ENCODE measurements at places on chromosomes 2 and 18.

- DNase-seq: no peak
These were observed 1041.0 kb upstream of the NRXN1 start for GRCh38 chr2:52072949-52073348.

DNA sequence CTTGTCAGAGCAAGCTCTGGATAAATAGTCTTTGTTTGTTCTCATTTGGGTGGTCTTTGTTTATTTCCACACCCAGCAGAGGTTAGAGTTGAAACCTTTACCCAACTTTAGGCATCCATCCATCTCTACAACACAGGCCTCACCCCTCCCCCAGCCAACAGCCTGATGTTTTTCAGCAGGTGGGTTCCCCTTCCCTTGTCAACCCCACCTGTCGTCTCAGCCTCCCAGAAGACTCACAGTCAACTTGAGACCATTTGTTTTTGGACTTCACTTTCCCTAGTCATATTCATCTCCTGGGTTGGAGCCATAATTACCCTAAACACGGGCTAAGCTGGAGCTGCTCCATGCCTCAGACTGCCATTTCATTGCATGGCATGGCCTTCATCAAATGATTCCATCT lies 31.7 kb upstream of the IL36G start:
- DNase-seq: no peak

DNA sequence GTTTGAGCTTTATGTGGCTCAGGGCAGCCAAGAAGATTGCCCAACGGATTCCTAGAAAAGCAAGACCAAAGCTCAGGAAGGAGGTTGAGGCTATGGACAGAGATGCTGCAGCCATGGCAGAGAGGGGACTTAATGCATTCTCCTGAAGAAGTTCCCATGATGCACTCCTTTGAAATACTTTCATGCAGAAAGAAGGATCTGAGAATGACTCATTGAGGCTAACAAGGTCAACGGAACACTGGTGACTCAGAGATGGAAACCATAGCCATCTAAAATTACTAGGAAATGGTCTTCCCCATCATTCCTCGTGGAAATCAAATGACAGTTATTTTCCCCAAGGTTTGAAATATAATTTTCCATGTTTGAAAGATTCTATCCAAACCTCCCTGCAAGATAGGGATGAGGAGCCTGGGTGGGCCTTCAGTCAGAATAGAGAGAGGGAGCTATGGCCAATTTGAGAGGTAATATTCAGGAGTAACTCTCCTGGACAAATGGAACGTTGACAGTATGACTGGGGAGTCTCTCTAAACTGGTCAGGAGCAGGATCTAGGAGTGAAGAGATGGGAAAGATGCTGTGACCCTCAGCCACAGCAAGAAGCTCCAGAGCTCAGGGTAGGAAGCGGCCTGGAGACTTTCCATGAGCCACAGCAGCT lies 63.0 kb downstream of the REEP1 start:
- no peak for DNase-seq

DNA sequence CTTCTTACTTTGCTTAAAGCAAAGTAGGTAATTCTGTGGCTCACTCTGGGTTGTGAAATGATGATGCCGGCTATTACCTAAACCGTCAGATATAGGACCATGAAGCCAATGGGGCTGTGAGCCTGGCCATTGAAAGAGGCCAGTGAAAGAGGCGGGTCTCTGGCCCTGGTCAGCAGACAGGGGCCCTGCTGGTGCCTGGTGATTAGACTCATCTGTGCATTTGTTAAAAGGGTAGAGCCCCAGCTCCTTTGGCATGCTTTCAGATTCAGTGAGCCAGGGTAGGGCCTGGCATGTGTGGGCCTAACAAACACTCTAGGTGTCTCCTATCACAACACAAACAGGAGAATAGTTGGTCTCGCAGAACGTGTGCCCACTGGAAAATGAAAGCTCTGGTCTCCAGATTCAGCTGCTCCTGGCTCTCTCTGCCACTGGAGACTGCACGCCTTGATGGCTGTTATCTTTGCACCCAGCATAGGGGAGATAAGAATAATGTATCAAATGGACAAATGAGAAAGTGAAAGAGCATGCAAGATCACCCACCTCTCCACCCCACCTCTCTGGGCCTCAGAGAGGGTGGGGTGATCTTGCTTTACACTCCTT lies 6.9 kb downstream of the LRRC30 start:
- no peak for DNase-seq

GRCh38 chr18:3236470-3236869 lies 11.1 kb upstream of the MYL12A start:
- DNase-seq: no peak

GRCh38 chr2:2620604-2621003 lies 289.5 kb upstream of the MYT1L start:
- no peak for DNase-seq

GRCh38 chr18:48186131-48186766 lies 222.9 kb downstream of the ZBTB7C start:
- DNase-seq: no peak

GRCh38 chr2:70558195-70558808 lies 4.7 kb upstream of the TGFA start:
- DNase-seq: no peak

- no peak for DNase-seq
These were observed 626 bp downstream of the CAPN10 start for GRCh38 chr2:240586919-240587800.

DNA sequence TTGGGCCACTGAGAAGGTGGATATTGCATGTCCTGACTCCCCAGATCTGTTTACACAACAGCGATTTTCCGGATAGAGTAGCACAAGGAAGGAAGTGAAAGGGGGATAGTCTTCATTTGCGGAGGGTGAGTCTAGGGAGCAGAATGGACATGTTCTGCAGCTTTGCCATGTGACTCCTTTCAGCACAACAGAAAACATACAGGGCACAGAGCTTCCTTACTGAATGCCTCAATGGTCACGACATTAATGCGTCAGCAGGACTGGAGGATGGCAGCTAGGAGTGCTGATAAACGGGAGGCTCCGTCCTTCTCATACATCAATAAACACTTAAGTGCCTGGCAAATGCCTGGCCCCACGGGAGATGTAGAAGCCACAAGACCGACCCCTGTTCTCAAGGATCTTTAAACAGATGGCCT lies 163.0 kb downstream of the FAM210A start:
- DNase-seq: no peak

GRCh38 chr2:88696611-88697010 lies 5.1 kb downstream of the RPIA start:
- no peak for DNase-seq

DNA sequence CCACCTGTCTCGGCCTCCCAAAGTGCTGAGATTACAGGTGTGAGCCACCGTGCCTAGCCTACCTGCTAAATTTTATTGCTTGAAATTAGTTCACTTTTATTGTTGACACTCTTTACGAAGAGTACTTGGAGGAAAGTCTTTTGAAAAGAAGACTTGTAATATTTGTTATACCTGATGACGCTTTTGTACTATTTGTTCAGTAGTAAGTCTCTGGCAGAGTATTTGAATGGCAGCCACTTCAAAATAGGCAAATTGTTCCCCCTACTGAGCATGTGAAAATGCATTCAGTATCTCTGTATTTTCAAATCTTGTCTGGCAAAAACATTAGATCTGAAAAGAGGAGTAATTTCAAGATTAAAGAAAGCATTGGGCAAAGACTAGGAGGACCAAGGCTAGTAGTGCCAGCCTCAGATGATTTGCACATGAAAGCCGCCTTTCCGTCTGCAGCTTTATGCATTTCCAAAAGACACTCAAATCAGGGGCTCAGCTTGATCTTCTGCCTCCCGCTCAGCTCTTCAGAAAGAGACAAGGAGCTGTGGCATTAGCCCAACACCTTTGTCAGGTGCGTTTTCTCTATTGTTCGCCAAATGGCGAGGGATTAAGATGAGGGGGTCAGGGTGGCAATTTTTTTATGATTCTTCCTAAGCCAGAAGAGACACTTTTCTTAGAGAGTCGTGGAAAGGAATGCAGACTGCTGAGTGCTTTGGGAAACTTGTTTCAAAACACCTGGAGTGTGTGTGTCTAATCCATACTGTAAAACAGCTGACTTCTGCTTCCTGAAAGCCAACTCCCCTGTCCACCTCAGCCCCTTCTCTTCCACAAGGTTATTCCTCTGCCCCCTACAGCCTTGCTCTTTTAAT lies 18.8 kb upstream of the FOXI3 start:
- DNase-seq: no peak
